CD4-positive, alpha-beta T cell treated with Interferon gamma for 1 hour (primary cell): ENCODE measurements at places on chromosomes 3 and 15.

DNA sequence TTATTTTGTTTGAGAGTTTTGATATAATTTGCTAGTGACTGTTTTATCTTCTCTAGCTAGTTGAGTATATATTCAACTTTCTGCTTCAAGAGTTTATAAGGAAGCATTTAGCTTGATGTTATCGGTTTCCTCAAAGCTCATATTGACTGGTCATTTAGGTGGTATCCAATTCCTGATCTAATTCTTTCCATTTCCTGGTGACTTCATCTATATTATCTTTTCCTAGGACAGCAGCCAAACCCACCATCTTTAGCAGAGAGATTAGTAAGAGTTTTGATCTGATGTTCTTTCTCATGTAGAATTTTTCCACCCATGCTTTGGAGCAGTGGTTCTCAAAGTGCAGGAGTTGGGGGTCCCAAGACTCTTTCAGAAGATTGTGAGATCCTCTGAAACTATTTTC, 148.6 kb upstream of the STT3B start:
- DNase-seq = no peak

DNA sequence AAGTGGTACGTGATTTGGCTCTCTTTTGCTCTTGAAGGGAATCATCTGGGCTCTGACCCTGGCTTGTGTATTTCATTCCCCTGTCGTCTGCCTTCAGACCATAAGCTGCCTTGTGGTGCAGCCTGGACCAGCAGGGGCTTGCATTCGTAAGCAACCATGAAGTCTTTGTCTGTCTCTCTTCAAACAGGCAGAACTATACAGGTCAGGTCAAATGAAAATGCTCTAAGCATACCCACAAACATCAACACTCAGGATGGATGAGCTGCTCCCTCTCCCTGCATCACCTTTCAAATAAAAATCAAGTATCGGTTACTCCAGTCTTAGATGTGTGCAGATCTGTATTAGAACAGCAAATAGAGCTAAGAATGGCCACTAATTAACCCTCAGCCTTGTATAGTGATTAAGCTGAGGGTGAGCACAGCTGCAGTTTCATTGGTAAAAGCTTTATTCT, 268.6 kb upstream of the UBE2E1 start:
- DNase-seq = no peak

GRCh38 chr3:69282181-69282580, 103.7 kb downstream of the FRMD4B start:
- peak; percentile 34 for DNase-seq

GRCh38 chr15:66692808-66693596, 9.0 kb upstream of the SMAD6 start:
- DNase-seq = no peak

DNA sequence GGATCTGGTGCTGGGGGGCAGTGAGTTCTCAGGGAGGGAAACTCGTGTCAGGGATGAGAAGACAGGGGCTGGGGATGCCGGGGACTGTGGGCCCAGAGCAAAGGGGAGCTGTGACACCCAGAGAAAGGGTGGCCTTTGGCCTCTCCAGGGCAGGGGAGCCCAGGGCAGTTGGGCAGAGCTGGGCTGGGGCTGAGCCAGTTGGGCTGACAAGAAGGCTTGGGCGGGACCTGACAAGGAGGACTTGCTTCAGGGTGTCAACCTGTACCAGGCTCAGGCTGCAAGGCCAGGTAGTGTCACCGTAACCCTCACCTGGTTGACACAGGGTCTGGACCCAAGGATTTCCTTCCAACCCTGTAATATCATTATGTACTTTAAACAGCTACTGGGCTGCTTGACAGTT, 13.2 kb upstream of the ANPEP start:
- no peak for DNase-seq
